ENCODE measurements at places on chromosomes 5 and 9.

GRCh38 chr5:7398596-7399280 is 2.8 kb downstream of the ADCY2 start:
- DNase-seq, result no peak

GRCh38 chr9:135051316-135052038 is 36.0 kb upstream of the OLFM1 start:
- no peak for DNase-seq

DNA sequence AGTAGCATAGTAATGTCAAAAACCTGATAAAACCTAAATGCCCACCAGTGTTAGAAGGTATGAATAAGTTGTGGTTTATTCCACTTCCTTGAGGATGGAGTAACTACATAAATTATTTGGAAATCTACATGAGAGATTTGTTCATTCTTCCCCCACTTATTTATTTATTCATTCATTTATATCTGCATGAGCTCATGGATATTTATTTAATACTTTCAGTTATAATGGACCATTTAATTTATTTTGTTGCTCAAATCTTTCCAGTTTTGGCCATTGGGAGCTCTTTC is 223.8 kb upstream of the S1PR3 start:
- no peak for DNase-seq

DNA sequence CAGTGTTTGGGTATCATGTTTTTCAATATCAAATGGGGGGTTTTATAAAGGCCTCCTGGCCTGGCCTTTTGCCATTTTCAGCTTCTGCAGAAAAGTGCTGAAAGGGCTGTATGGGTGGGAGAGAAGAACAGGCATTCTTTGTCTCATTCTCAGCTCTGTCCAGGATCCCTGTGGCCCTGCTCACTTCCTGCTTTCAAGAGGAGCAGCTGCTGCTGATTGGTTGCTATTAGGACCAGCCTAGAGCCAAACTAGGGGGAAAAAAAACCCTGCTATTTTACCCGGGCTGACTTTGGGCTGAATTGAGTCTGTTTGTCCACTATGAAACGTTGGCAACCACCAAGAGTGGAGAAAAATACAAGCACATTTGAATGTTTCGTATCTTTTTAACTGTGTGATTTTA is 117.1 kb downstream of the CMYA5 start:
- no peak for DNase-seq
